ENCODE measurements at places on chromosomes 4 and X. TPM values are rescaled to one million over a fixed set of nuclear protein-coding genes. Genes with fewer than 3 reads are reported as not detected.

ODAM gene
- total RNA-seq: not detected

RTL9 gene
- not detected for total RNA-seq

SCML1 gene
- total RNA-seq: 10.5 TPM

UNC5C gene
- 0.23 TPM for total RNA-seq

FRAS1 gene
- total RNA-seq: 1.7 TPM

PDLIM5 gene
- total RNA-seq: 113 TPM

TCP11X2 gene
- total RNA-seq: not detected

CLGN gene
- total RNA-seq: 0.51 TPM

SGCB gene
- 23.7 TPM for total RNA-seq

ARAP2 gene
- total RNA-seq: 0.23 TPM

FAM133A gene
- not detected for total RNA-seq

NAA11 gene
- total RNA-seq: not detected

PCDH18 gene
- total RNA-seq: 1.7 TPM

GYPA gene
- not detected for total RNA-seq

PLAC8 gene
- total RNA-seq: 1.1 TPM

CT45A1 gene
- not detected for total RNA-seq

CXCL3 gene
- 0.85 TPM for total RNA-seq

CAMK2D gene
- total RNA-seq: 82.7 TPM

ZFP42 gene
- 0.34 TPM for total RNA-seq

EMCN gene
- 127 TPM for total RNA-seq

HSD17B10 gene
- 83.7 TPM for total RNA-seq

MMRN1 gene
- total RNA-seq: 2,743 TPM

TEX13B gene
- total RNA-seq: not detected

TCEAL9 gene
- total RNA-seq: 112 TPM

SOWAHB gene
- total RNA-seq: under 0.01 TPM

CCNA2 gene
- total RNA-seq: 24.7 TPM

CT45A10 gene
- not detected for total RNA-seq

VEGFD gene
- 0.17 TPM for total RNA-seq

COL4A6 gene
- 0.68 TPM for total RNA-seq

DRD5 gene
- total RNA-seq: not detected

TECRL gene
- not detected for total RNA-seq

CAPN6 gene
- total RNA-seq: not detected

KLB gene
- under 0.01 TPM for total RNA-seq

LAP3 gene
- 395 TPM for total RNA-seq

TRIM60 gene
- total RNA-seq: not detected

RTL5 gene
- 0.47 TPM for total RNA-seq

COX7B2 gene
- total RNA-seq: not detected

CENPVL2 gene
- not detected for total RNA-seq

GPC3 gene
- not detected for total RNA-seq
